ENCODE measurements at places on chromosomes 13 and 19. TPM values are rescaled to one million over a fixed set of nuclear protein-coding genes. Genes with fewer than 3 reads are reported as not detected.

GRCh38 chr19:43738780-43739211 lies 16.0 kb downstream of the SMG9 start:
- no peak for DNase-seq

DNA sequence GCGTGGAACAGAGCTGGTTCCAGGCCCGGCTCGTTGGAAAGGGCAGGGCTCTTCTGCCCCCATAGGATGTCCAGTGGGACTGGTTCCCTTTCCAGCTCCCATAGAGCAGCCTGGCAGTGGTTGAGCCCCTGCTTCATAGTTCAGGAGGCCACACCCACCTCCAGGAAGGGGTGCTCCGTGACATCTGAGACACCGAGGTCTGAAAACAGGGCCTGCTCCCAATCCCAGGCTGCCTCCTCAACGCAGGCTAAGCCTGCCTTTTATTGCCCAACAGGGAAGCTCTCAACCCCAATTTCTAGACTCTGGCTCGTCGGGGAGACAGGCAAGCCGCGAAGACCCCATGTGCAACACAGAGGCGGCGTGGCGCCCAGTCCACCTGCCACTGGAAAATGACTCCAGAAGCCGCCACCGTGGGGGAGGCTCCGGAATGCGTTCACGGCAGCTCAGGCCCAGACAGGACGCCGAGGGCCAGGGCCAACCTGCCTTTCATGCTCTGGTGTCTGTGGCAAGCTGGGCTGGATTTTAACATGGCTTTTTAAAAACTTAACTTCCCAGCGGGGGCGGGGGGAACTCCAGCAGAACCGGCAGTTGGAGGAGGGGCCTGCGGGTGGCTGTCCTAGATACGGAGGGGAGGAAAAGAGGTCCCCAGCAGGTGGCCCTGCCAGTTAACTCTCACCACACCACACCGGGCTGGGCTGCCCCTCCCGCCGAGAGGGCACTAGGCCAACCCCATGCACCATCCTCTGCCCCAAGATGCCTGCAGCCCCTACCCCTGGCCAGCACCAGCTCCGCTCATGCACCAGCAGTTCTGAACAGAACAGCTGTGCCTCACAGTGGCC lies 17.9 kb upstream of the TINCR start:
- no peak for DNase-seq

GRCh38 chr19:38152461-38153379 lies 71.3 kb downstream of the DPF1 start:
- no peak for DNase-seq

DNA sequence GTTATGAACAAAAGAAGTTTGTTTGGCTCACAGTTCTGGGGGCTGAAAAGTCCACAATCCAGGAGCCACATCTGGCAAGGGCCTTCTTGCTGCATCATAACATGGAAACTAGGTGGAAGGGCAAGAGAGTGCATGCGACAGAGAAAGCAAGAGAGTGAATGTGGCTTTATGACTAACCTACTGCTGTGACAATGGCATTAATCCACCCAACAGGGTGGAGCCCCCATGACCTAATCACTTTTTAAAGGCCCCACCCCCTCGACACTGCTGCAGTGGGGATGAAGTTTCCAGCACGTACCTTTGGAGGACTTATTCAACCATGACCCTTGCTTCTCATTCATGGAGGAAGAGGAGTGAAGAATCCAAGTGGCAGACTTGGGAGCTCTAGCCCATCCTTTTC lies 30.0 kb upstream of the RFXAP start:
- DNase-seq, result no peak

LILRB1 gene
- total RNA-seq, result 23.6 TPM

DNA sequence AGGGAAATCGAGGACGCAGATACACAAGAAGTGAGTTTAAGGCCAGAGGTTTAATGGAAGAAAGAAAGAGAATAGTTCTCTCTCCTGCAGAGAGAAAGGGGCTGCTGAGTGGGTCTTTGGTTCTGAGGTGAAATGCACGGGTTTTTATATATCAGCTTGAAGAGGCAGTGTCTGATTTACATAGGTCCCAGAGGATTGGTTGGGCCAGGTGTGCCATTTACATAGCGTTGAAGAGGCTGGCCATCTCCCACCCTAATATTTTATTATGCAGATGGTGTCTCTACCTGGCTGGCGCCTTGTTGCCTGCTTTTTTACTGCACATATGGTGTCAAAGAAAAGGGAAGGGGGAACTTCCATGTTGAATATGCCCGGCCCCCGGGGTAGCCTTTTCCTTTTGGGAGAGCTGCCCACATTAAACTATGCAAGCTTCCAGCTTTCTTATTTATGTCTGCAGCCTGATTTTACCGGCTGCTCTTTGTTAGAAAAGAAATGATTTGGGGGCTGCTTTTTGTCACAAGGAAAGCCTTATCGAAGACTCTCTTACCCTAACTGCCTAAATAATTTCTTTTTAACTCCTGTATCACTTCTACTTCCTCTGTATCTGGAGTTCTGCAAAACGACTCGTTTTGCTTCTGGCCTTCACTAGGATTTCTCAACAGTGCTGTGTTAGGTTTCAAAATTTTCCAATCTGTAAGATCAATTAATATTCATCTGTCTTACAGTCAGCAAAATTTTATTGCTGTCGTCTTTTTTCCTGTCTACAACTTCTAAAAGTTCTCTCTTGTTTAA lies 268.5 kb downstream of the B3GLCT start:
- no peak for DNase-seq

- DNase-seq, result no peak
Measured at GRCh38 chr13:81686877-81687276, 1346.0 kb upstream of the SPRY2 start.

RGL3 gene
- total RNA-seq, result 54.6 TPM

BEST2 gene
- not detected for total RNA-seq

LIM2 gene
- not detected for total RNA-seq

- DNase-seq, result no peak
Measured at GRCh38 chr19:50799547-50799851, 9.3 kb downstream of the ACP4 start.

TMC4 gene
- total RNA-seq, result 48.3 TPM

DNA sequence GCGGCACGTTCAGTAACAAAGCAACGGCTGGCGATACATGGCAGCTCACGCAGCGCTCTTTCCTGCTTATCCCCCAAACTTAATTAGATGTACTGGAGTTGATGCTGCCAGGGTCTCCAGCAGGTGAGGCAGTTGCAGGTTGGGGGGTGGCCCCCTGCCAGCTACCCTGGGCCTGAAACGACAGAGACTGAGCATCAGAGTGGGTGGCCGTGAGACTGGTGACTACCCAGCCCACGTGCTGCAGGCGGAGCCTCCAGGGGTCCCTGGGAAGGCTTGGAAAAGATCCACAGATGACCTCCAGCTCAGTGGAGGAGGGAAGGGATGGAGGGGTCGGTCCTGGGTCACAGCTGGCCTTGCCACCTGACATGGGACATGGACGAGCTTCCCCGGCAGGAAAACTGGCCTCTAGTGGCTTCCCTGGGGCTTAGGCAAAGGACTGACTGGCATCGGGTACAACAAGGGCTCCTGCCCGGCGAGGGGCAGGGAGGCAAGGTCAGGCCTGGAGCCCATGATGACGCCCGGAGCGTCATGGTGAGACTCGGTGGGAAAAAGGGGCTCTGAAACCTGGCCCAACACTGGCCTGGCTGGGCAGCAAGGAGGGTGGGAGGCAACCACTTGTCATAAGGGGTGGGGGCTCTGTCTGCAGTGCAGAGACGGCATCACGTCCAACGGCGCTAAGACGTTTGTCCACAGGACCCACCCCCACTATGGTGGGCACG lies 24.0 kb downstream of the CILP2 start:
- DNase-seq, result no peak

MTUS2 gene
- 0.41 TPM for total RNA-seq

GRCh38 chr19:58521651-58522050 lies 2.0 kb upstream of the ZBTB45 start:
- no peak for DNase-seq

PEAK3 gene
- total RNA-seq, result 4.5 TPM

GRCh38 chr13:80481588-80481987 lies 140.7 kb upstream of the SPRY2 start:
- no peak for DNase-seq

DNA sequence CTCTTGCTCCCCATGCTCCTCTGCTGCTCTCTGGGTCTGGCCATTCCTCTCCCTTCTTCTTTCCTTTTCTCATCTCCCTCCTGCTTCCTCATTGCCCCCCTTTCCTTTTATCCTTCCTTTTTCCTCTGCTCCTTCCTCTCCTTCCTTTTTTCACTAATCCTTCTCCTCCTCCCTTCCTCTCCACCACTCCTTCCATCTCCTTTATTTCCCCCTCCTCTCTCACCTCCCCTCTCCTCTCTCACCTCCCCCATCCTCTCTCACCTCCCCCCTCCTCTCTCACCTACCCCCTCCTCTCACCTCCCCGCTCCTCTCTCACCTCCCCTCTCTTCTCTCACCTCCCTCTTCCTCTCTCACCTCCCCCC lies 13.6 kb downstream of the ARHGEF1 start:
- DNase-seq, result no peak

DNA sequence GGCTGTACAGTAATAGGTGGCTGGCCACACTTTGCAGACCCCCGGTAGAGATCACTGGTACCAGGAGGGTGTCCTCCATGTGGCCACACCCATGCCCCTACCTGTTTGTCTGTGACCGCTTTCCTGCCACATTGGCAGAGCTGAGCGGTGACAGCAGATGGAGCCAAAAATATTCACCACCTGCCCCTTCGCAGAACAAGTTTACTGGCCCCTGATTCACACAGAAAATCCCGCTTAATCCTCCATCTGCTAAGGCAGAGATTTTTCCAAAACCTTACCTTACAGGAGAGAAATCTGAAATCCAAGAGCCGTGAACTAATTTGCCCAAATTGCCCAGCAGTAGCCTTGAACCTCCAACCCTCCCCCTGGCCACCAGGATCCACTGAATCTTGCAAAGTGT lies 52.1 kb downstream of the MYO9B start:
- DNase-seq, result no peak

DNA sequence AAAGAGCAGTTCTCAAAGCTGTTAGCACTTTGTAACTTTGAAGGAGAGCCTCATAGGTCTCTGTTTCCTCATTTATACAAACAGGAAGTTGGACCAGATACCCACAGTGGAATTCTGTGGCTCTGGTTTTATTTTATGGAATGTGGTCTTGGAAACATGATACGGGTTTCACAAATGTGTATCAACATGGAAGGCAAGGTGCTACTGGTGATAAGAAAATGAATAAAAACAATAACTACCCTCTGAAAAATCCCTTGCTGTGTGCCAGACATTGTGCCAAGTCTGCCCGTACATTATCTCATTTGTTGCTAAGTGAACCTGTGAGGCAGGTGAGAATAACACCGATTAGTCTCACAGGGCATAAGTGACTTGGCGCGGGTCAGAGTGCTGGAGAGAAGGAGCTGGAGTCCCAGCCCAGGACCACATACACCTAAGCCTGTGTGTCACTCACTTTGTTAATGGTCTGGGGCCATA lies 45.0 kb upstream of the RNF113B start:
- DNase-seq, result no peak

DNA sequence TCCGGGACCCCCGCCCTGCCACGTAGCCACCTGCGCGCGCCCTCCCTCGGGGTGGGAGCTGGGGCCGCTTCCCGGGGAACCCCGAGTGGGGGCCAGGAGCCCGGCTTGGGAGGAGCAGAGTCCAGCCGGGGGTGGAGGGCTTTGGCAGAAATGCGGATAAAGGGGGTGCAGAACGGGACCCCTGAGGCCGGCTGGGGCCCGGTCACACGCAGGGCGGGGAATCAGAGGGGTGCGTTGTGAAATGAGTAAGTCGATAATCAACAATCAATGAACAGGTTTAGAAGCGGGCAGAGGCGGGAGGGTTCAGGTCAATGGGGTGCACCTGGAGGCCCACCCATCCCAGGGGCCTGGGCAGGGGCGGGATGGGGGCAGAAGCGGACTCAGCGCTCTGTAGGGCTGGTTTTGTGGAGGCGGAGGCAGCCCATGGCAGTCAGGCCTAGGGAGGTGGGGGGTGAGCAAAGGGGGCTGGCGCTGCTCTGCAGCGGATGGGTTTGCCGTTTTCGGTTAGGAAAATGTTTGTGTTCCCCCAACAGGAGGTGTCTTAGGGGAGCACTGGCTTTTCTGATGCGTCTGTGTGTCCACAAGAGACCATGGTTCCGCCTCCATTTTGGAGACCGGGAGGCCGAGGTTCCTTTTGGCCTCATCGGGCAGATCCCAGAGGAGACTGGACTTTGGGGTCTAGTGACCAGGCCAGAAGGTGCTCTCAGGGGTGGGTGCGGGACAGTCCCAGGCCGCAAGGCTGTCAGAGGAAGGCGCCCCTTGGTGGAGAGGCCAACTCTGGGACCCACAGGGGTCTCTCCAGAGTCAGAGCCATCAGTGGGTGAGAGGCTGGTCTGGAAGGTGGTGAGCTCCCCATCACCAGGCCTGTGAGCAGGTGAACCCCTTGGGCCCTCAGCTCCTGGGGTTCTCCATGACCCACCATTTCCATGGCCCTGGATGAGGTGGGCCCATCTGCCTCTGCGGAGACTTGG lies 683 bp upstream of the DIRAS1 start:
- DNase-seq, result no peak

IFNL1 gene
- total RNA-seq, result not detected

CCDC122 gene
- 4.9 TPM for total RNA-seq

IRGC gene
- total RNA-seq, result not detected

DNA sequence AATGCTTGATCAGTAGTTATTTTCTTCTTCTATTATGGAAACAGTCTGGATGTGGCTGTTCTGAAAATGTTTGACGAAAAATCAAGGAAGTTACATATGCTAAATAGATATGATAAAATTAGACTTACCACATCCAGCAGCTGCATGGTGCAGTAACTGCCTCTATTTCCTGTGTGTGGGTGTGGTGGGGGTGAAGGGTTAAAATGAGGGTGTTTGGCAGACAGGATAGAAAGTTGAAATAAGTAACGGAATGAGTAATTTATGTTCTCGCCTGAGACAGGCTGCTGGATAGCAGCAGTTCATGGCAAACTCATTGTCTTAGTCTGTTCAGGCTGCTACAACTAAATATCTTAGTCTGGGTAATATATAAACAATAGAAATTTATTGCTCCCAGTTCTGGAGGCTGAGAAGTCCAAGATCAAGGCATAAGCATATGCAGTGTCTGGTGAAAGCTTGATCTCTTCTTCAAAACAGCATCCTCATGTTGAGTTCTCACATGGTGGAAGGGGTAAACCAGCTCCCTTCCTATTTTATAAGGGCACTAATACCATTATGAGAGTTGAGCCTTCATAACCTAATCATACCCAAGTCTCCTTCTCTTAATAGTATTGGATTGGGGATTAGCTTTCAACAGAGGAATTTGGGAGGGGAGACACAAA lies 1248.9 kb downstream of the SLITRK5 start:
- no peak for DNase-seq

ZGLP1 gene
- total RNA-seq, result 3.8 TPM

DNA sequence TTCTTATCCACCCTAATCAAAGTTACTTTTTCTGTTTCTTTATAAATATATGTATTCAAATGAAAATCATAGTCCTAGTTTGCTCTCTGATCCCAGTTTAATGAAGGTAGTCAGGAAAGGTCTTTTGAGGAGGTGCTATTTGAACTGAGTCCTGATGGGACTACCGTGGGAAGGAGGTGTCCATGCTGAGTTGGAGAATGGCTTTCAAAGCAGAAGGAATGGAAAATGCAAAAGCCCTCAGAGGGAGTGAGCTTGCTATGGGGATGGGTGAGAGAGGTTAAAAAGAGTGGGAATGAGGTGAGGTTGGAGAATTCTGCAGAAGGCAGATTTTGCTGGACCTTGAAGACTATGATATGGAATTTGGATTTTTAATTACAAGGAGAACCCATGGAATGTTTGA lies 193.6 kb downstream of the GPC6 start:
- DNase-seq, result no peak

PTBP1 gene
- 245 TPM for total RNA-seq
